ENCODE measurements at places on chromosomes 12 and 14.

- DNase-seq: no peak
Measured at GRCh38 chr12:27801630-27802029, 21.6 kb upstream of the MANSC4 start.

- no peak for DNase-seq
Measured at GRCh38 chr12:48779869-48780268, 9.0 kb downstream of the ADCY6 start.

GRCh38 chr12:56119361-56119796 lies 1.3 kb downstream of the ZC3H10 start:
- DNase-seq: peak; percentile 67

- DNase-seq: peak; percentile 33
Measured at GRCh38 chr12:131511391-131511802, 199.5 kb upstream of the SFSWAP start.

- no peak for DNase-seq
Measured at GRCh38 chr12:98439471-98439951, 75.9 kb upstream of the TMPO start.

- no peak for DNase-seq
Measured at GRCh38 chr12:110728628-110729027, 14.1 kb downstream of the PPP1CC start.

DNA sequence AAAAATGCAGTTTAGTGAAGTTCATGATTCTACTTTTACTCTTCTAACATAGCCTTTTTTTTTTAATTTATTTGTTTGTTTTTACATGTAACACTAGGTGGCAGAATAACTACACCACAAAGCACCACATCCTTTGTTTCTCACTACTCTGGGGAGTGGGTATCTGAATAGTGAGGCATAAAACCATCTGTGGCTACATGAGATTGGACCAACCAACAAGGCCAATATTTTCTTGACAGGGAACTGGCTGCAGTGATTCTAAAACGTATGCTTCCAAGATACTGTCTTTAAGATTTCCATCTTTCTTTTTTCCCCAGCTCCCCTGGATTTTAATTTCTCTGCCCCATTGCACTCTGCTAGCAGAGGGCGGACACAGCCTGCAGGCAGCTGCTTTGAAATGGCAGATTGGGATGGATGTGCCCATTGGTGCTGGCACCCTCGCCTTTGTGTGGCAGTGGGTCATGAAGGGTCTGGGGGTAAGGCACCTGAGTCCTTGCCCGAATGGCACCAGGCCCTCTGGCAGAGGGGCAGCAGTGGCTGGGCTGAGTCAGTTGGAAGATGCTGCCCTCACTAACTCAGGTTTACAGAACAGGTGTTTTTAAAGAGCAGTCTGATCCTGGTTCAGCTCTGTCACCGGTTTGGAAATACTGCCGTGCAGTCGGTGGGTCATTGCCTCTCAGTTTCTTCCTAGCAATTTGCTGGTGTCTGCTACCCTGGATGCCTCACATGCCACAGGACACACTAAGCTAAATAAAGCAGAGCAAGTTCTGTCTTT lies 429.1 kb downstream of the RAD51B start:
- DNase-seq: no peak

DNA sequence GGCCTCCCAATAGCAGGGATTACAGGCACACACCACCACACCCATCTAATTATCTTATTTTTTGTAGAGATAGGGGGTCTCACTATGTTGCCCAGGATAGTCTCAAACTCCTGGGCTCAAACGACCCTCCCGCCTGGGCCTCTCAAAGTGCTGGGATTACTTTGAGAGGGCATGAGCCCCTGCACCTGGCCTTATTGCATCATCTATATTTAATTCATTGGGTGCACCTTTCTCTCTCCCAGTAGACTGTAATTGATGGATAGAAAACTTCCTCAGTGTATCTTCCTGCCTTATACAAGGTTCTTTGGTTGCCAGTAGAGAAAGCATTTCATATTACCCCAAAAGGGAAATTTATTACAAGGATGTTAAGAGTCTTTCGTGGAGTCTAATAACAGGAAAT lies 8.9 kb upstream of the MORN3 start:
- no peak for DNase-seq

- no peak for DNase-seq
Measured at GRCh38 chr14:79947440-79948054, 263.8 kb downstream of the DIO2 start.

GRCh38 chr12:26187014-26187798 lies 8.2 kb upstream of the SSPN start:
- DNase-seq: no peak

- no peak for DNase-seq
Measured at GRCh38 chr12:131434208-131435125, 276.4 kb upstream of the SFSWAP start.

GRCh38 chr12:78018171-78018910 lies 187.6 kb downstream of the NAV3 start:
- DNase-seq: no peak

GRCh38 chr12:87618199-87618598 lies 411.0 kb downstream of the C12orf50 start:
- no peak for DNase-seq

GRCh38 chr12:114938487-114939210 lies 254.7 kb upstream of the TBX3 start:
- DNase-seq: no peak

- no peak for DNase-seq
Measured at GRCh38 chr14:100039903-100040302, 25.3 kb upstream of the EVL start.

- DNase-seq: no peak
Measured at GRCh38 chr12:108390495-108391203, 51.5 kb upstream of the CMKLR1 start.

- DNase-seq: no peak
Measured at GRCh38 chr12:65168681-65169319, 583 bp upstream of the LEMD3 start.

- no peak for DNase-seq
Measured at GRCh38 chr12:123935956-123936355, 36.7 kb downstream of the CCDC92 start.

- no peak for DNase-seq
Measured at GRCh38 chr12:65333649-65334048, 55.2 kb downstream of the MSRB3 start.

- DNase-seq: no peak
Measured at GRCh38 chr12:67026487-67027246, 242.5 kb upstream of the CAND1 start.

- DNase-seq: no peak
Measured at GRCh38 chr12:5505116-5505515, 73.2 kb downstream of the NTF3 start.

DNA sequence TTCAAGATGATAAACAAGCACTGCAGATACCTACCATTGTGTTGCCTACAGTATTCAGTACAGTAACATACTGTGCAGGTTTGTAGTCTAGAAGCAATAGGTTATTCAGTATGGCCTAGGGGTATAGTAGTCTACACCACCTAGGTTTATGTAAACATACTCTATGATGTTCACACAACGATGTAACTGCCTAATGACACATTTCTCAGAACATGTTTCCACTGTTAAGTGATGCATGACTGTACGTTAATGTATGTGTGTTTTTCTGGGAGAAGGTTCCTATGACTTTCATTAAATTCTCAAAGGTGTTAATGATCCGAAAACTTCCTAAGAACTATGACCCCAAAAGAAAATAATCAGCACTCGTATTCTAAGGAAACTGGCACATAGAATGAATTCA lies 20.9 kb upstream of the CALM1 start:
- DNase-seq: no peak

- no peak for DNase-seq
Measured at GRCh38 chr12:13183620-13184019, 12.9 kb upstream of the EMP1 start.

DNA sequence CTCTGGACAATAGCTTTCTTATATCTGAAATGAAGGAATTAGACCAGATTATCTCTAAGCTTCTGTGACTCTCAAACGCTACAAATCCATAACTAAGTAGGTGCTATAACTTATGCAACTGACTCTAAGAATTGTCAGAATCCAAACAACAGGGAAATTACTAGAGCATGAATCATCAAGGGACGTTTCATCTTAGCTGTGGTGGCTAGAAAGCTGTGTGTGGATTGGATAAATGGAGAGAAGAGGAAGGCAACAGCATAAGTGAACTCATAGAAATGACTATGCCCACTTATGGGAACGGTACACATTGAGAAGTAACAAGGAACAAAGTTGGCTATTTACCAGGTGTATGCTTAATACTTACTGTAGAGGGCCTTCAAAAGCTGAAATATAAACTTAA lies 96.0 kb upstream of the NEDD1 start:
- DNase-seq: no peak

DNA sequence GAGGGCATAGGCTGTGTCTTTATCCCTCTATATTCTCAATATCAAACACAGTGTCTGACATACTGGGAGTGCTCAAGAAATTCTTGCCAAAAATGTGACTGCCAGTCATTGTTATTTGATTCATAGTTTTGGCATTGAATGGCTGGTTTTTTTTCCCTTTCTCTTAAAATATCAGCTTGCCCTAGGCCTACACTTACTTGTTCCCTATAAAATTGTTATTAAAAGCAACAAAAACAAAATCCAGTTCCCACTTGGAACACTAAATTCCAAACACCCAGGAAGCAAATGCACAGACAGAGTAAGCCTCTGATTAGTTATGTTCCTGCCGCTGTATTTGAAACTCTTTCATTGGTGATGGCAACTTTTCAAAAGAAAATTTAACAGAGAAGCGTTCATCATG lies 110.7 kb downstream of the WIF1 start:
- no peak for DNase-seq

GRCh38 chr14:73567358-73567757 lies 1.7 kb upstream of the ACOT2 start:
- no peak for DNase-seq

Measured in CD4-positive, alpha-beta T cell treated with Interferon gamma for 1 hour (primary cell).